ENCODE measurements at places on chromosomes 16 and 17.

- DNase-seq, result no peak
Measured at GRCh38 chr17:43467981-43468581, 15.7 kb upstream of the DHX8 start.

GRCh38 chr17:76543482-76543825, 3.6 kb downstream of the PRCD start:
- DNase-seq, result no peak

- DNase-seq, result no peak
Measured at GRCh38 chr17:9907131-9907530, 2.1 kb upstream of the RCVRN start.

DNA sequence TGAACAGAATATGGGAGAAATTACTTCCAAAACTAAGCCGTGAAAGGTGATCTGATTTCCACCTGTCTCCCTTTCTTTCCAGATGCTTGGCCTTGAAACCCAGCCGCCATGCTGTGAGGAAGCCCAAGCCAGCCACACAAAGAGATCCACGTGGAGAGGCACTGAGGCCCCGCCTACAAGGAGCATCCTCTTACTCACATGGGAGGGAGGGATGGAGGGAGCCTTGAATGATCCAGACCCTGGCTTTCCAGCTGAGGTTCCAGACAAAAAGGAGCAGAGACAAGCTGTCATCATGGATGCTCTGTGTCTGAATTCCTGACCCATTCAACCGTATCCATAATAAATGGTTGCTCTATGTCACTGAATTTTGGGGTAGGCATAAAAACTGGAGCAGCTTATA, 48.9 kb upstream of the HAPSTR1 start:
- no peak for DNase-seq

- no peak for DNase-seq
Measured at GRCh38 chr17:55264278-55264644, 499 bp upstream of the HLF start.

DNA sequence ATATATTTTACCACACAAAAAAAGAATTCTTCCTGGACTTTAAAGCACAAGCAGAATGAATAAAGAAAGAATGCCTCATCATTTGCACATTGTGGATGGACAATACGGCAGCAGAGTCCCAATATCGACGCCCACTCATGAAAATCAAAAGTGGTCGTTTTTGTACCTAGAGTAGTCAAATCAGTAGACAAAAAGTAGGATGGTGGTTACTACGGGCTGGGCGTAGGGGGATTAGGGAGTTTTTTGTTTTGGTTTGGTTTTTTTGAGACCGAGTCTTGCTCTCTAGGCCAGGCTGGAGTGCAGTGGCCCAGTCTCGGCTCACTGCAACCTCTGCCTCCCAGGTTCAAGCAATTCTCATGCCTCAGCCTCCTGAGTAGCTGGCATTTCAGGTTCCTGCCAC, 8.6 kb upstream of the CENPV start:
- no peak for DNase-seq

DNA sequence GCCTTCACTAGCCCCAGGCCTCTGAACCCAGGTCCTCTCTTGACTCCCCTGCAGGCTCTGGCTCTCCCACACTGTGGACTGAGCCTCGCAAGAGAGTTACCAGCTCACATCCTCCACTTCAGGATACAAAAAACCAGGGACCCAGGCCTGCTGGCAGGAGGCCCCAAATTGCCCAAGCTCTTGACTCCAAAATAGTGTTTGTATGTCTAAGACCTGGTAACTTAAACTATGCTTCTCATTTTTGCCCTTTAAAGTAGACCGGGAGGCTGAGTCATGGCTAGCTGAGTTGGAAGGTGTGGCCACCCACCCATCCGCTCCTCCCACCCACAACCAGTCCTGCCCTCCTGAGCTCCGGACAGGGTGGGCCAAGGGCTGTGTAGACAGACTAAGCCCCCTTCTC, 250.0 kb downstream of the SOX9 start:
- no peak for DNase-seq

GRCh38 chr16:13307255-13307654, 405.9 kb downstream of the SHISA9 start:
- DNase-seq, result no peak

DNA sequence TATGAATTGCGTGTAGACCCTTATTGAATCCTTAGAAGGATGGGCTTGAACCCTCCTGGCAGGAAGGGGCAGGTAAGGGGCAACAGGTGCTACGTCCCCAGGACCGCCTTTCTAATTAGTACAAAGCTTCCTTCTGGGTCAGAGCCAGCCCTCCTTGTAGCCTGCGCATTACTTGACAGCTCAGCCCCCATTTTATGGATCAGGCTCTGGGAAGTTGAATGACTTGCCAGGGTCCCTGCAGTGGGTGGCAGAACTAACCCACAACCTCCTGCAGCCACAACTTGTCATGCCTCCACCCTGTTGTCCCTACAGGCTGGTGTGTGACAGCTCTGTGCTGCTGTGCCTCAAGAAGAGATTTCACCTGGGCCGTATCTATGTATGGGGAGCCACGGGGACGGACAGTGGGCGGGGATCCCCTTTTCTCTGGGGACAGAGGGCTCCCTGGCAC, 2.7 kb downstream of the MYO15B start:
- no peak for DNase-seq

DNA sequence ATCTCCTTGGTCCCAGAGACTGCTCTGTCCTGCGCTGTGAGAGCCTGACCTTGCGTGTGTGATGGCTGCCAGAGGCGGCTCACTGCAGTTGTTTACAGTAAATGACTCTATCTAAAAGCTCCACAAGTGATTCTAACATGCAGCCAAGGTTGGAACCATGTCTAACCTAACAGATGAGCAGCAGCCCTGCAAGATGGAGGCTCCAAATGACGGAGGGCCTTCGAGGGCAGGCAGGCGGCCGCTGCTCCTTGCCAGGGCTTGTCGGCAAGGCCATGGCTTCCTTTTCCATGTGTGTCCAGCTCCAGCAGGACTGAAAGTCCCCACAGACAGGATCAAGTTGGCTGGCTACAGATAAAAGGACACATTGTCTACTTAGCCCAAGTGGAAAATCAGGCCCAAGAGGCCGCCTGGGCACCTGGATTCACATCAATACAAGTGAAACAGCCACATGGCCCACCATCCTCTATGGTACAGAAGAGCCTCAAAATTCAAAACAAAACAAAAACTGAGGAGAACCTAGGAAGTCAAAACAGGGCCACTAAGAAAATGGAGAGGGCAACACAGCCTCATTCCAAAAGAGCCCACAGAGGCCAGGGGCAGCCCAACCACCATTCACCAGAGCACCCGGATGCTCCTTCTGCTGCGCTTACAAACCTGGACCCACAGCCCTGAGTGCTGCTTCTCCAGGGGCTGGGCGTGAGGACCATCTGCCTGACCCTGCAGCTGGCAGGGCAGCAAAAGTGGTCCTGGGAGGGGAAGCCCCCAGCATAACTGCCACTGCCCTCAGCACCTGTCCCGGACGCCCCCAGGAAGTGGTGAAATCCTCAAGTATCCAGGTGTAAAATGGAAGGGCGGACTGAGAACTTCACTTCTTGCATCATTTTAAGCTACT, 65.0 kb downstream of the AMFR start:
- no peak for DNase-seq

GRCh38 chr17:60090417-60090816, 11.7 kb upstream of the HEATR6 start:
- DNase-seq, result no peak

DNA sequence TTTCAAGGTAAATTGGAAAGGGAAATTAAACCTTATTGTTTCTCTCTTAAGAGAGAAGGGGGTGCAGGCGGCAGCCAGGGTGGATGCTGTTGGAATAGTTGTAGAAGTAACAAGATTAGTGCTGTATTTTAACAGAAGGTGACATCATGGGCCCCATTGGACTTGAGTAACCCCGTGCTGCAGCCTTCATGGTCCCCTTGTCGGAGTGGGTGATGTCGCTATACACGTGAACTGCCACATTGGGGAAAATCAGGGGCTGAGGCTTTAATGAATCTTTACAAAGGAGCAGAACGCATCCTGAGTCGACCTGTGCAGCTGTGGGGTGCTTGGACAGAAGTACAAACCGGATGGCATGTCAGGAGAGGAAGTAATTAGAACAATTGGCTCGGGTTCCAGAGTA, 3.2 kb downstream of the SNX11 start:
- no peak for DNase-seq

- DNase-seq, result no peak
Measured at GRCh38 chr16:27403601-27403992, 1.6 kb downstream of the IL21R start.

GRCh38 chr16:3874794-3875692, 5.5 kb downstream of the CREBBP start:
- DNase-seq, result no peak

DNA sequence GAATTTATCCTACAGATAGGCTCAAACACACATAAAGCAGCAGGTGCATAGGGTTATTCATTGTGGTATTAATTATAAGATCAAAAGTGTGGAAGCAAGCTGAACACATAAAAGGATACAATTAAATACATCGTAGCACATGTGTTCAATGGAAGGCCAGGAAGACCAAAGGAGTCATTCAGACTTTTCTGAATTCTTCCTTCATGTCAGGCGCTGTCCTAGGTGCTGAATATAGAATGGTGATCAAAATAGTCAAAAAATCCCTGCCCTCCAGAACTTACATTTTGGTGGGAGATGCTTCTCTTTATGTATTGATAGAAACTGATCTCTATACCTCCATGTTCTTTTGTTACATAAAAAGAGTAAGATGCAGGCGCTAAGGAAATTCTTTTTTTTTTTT, 439.0 kb upstream of the ASIC2 start:
- DNase-seq, result no peak

DNA sequence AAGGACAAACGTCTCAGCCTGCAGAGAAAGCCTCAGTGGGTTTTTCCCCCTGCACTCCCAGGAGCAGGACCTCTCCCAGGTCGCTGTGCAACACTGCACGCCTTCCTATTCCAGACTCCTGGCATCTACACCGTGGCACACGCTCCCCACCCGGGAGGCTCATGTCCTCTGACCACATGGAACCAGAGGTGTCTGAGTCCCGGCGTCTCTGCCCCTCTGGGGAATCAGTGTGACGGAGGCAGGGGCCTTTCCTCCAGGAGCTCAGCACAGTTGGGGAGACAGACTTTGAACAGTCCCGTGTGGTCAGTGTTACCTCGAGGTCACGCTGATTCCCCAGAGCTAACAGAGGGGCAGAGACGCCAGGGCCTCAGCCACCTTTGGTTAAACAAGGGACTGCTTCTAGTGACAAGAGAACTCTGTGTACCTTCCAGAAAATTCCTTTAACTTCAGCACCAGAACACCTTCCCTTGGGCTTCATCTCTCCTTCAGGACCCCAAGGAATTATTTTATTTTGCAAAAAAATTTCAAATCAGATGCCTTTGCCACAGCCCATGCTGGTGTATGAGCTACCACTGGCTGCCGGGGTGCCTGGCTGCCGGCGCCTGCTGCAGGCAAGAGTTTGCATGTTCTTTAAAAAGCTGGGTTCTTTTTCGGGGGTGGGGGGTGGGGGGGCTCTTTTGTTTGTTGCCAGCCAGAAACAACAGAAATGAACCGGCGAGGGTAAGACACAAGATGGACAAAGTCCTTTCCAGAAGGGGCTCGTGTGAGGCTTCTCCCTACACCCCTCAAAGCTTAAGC, 6.6 kb downstream of the CANT1 start:
- DNase-seq, result no peak

DNA sequence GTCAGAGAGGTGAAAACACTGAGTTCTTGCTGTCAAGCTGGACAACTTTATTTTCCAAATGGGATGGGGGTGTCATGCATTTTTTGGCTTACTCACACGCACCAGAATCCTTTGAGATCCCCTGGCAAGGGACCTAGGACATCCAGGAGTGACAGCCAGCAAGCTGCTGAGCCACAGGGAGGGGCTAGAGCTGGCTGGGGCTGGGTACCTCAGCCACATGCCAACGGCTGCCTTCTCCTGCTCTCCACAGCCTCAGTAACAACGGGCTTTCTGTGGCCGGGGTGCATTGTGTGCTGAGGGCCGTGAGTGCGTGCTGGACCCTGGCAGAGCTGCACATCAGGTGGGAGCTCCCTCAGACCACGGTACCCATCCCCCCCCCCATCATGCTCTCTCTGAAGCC, 47.6 kb downstream of the NLRC5 start:
- no peak for DNase-seq

DNA sequence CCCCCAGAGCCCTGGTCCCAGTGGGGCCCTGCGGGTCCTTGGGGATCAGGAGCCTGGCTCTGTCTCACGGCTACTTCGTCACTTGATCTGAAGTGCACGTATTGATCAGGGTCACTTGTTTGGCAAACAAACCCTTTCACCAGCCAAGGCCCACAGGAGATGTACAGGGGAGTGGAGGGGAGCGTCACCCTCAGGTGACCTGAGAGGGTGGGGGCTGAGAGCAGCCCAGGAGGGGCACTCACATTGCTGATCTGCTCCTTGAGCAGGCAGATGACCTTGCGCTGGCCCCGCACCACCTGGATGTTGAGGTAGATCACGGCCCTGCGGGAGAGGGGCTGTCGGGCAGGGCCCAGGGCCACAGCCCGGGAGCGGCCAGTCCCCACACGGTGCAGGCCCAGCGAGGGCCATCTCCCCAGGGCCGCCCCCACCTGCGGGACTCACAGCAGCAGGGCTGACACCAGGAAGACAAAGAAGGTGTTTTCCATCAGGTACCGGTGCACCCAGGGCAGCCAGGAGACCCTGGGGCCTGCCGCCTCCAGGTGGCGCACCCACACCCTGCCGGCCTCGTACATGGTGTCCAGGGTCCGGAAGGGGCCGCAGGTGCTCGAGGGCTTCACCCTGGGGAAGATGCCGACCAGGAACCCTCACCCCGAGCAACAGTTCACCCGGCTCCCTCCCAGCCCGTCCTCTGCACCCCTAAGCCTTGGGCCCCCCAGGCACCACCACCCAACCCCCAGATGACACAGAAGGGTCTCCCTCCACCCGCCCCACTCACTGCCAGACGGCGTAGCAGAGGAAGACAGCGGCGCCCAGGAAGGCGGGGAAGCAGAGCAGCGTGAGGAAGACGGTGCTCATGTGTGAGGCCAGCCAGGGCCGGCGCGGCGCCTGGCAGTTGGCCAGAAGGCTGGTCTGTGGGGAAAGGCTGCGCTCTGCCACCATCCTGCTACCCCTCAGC, 11.3 kb downstream of the TMC6 start:
- no peak for DNase-seq

DNA sequence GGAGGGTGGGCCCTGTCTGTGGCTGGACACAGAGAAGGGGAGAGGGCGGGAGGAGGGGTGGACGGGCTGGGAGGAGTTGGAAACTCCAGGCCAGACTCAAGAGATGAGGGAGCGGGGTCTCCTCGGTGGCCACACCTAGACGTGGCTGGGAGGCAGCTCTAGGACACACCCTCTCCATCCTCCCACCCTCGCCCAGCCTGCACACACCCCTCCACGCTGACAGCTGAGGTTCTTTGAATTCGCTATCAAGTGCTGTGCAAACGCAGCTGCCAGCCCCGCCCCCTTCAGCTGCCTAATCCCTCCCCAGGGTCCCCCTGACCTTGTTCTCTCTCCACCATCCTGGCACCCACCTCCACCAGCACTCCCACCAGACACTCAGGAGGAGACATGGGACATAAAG, 48.7 kb downstream of the DNAH17 start:
- no peak for DNase-seq

GRCh38 chr16:89925596-89926079, 2.5 kb downstream of the TUBB3 start:
- DNase-seq, result no peak

GRCh38 chr16:50093607-50094539, 28.1 kb downstream of the HEATR3 start:
- DNase-seq, result no peak

GRCh38 chr17:58840820-58841612, 85.4 kb downstream of the PPM1E start:
- no peak for DNase-seq
